ENCODE measurements at places on chromosomes 5 and 9. TPM values are rescaled to one million over a fixed set of nuclear protein-coding genes. Genes with fewer than 3 reads are reported as not detected.

GRCh38 chr9:20620650-20621470, 1.4 kb downstream of the MLLT3 start:
- peak overlapping the region; percentile 79 for H3K4me3 ChIP-seq
- no peaks in the 10 kb centered on the region for H3K27me3 ChIP-seq
- H3K27ac ChIP-seq, result peak overlapping the region; percentile 75
- peaks cover 5% of the 10 kb centered on the region for H3K4me1 ChIP-seq
- peak; percentile 53 for DNase-seq
- no peaks in the 10 kb centered on the region for H3K36me3 ChIP-seq

GRCh38 chr5:43017428-43017815, 22.7 kb downstream of the ANXA2R start:
- H3K4me3 ChIP-seq, result peak overlapping the region; percentile 56
- H3K4me1 ChIP-seq, result no peaks in the 10 kb centered on the region
- peak overlapping the region; percentile 95 for H3K27ac ChIP-seq
- no peak for DNase-seq

DNA sequence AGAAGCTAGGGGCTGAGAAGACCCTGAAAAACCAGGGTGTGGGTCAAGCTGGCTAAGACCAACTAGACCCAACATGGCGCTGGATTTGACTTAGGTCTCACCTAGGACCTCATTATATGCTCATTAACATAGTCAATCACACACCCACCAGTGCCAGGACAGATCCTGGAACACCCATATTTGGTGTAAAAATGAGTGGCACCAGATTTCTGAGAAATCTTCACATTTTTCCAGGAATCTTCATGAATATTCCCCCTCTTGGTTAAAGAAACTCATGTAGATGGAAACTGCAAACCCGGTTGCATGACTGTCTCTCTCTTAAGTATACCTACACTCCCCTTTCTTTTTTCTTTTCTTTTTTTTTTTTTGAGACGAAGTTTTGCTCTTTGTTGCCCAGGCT, 17.9 kb upstream of the RAB14 start:
- DNase-seq, result no peak
- H3K27me3 ChIP-seq, result no peaks in the 10 kb centered on the region
- no peak overlapping the region for H3K4me3 ChIP-seq
- no peak overlapping the region for H3K27ac ChIP-seq
- H3K36me3 ChIP-seq, result no peaks in the 10 kb centered on the region
- H3K4me1 ChIP-seq, result no peaks in the 10 kb centered on the region

DNA sequence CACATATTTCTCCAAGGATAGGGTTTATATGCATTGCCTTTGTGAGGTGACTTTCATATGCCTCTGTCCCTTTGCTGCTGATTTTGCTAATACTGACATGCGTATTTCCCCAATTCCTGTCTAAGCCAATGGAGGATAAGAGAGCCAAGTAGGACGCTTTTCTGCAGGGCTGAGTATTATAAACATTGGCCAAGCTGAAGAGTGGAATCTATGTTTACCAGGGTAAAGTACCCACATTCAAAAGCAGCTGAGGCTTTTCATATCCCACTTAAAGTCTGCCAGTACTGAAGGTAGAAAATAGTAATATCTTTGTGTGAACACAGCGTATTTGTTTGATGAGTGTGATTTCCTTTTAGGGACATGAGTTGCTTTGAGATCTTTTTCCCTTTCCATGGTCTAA, 128.8 kb upstream of the GPR151 start:
- H3K4me1 ChIP-seq, result no peaks in the 10 kb centered on the region
- H3K27ac ChIP-seq, result no peak overlapping the region
- H3K36me3 ChIP-seq, result no peaks in the 10 kb centered on the region

DNA sequence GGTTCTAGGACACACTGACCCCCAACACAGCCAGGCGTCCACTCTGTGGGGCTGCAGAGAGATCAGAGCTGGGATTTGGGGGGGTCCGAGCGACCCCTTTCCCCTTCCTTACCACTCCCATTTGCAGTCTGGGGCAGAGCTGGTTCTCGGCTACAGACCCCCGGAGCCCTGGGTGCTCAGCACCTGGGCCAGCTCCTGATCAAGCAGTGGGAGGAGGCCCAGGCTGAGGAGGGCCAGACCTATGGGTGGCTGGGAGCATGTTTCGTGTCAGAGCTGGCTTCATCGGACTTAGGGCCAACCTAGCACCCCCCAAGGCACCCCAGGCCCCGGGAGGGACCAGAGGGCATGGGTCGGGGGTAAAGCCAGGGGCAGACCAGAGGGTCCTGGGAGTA, 7.6 kb downstream of the GRIN1 start:
- no peak overlapping the region for H3K4me3 ChIP-seq
- H3K4me1 ChIP-seq, result no peaks in the 10 kb centered on the region
- no peaks in the 10 kb centered on the region for H3K36me3 ChIP-seq
- DNase-seq, result no peak
- H3K27ac ChIP-seq, result no peak overlapping the region

The ARID3C gene
- 0.29 TPM for total RNA-seq

The SLC36A3 gene
- total RNA-seq, result not detected
